Fibroblast of lung (primary cell): ENCODE measurements at places on chromosomes 11 and 22. TPM values are rescaled to one million over a fixed set of nuclear protein-coding genes. Genes with fewer than 3 reads are reported as not detected.

GRCh38 chr11:106022795-106023275, 795 bp upstream of the MSANTD4 start:
- no peak for DNase-seq

- DNase-seq, result no peak
Measured at GRCh38 chr11:2520736-2521035, 75.9 kb downstream of the KCNQ1 start.

- no peak for DNase-seq
Measured at GRCh38 chr11:119583585-119583984, 145.4 kb downstream of the NECTIN1 start.

DNA sequence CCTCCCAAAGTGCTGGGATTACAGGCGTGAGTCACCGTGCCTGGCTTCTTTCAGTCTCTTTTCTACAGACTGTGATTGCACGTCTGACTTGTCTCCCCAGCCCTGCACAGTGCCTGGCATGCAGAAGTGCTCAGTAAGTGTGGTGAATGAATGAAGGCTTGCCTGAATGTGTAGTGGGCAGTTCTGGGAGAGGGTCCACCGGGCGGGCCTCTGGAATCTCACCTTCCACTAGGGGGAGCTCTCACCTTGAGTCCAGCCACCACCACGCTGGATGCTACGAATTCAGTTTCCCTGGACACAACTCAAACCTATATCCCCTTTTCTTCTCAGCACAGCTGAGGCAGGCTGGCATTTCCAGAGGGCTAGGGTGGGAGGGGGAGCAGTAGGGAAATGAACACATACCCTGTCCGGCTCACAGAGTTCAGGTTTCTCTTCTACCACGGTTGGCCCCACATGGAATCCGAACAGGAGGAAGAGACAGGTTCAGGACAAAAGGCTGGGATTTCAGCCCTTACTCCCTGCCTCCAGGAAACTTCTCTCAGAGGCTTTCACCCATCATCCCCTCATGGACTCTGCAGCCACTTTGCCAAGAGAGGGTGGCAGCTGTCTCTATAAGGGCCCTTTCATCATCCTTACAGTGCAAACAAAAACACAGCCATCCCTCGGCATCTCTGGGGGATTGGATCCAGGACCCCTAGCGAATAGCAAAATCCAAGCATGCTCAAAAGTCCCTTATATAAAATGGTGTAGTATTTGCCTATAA, 86.8 kb downstream of the NECTIN1 start:
- peak; percentile 20 for DNase-seq

- DNase-seq, result no peak
Measured at GRCh38 chr11:79918846-79919245, 478.0 kb upstream of the TENM4 start.

DNA sequence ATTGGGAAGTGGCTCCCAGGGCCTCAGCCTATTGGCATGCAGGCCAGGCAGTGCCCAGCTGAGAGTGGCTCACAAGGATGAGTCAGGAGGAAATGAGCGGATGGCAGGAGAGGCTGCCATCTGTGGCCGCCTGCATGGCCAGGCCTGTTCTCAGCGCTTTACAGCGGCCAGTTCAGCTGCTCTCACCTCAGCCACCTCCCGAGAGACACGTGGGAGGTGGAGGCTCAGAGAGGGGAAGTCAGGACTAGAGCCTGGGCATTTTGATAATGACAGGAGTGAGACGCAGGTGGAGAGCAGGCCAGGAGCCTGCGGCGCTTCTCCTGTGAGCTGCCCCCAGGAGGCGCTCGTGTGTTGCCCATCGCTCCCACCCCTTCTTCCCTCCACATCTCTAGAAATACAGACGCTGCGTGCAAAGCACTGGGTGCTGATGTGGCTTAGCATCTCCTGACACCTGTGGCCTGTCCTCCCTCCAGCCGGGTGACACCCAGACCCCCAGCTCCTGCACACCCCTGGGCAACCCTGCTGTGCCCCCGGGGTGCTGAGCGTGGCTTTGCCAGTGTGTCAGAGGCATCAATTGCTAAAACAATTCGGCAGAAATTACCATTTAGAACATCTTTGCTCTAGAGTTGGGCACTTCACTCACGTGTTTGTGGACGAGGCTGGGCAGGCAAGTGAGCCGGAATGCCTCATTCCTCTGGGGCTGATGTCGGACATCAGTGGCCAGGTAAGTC, 21.4 kb upstream of the PANX2 start:
- peak; percentile 28 for DNase-seq

DNA sequence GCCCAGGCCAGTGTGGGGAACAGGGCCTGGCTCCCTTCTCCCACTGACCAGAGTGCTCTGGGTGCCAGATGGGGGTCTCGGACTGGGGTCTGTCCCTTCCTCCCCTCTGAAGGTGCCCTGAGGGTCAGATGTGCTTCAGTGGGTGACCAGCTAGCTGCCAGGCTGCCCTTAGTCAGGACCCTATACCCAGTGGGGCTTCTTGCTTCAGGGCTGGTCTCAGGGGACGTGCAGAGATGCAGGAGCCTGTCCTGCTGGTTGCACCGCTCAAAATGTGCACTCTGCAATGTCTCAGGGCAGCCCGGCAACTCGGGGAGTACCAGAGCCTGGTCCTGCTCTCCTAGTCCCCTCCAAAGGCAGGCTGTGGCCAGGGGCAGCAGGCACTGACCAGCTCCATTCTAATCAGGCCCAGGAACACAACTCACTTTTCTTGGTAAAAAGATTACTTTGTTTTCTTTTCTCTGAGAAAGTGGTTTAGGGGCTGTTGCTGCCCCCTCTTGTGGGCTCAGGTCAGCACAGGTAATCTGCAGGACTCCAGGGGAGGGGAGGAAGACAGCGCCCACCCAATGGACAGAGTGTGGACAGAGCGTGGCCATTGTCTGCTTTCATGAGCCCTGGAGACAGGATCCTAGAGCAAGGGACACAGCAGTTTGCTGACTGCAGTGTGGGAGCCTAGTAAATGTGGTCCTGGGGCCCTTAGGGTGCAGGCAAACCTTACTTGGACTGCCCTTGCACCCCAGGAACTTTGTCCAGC, 80.9 kb downstream of the MED15 start:
- no peak for DNase-seq

DNA sequence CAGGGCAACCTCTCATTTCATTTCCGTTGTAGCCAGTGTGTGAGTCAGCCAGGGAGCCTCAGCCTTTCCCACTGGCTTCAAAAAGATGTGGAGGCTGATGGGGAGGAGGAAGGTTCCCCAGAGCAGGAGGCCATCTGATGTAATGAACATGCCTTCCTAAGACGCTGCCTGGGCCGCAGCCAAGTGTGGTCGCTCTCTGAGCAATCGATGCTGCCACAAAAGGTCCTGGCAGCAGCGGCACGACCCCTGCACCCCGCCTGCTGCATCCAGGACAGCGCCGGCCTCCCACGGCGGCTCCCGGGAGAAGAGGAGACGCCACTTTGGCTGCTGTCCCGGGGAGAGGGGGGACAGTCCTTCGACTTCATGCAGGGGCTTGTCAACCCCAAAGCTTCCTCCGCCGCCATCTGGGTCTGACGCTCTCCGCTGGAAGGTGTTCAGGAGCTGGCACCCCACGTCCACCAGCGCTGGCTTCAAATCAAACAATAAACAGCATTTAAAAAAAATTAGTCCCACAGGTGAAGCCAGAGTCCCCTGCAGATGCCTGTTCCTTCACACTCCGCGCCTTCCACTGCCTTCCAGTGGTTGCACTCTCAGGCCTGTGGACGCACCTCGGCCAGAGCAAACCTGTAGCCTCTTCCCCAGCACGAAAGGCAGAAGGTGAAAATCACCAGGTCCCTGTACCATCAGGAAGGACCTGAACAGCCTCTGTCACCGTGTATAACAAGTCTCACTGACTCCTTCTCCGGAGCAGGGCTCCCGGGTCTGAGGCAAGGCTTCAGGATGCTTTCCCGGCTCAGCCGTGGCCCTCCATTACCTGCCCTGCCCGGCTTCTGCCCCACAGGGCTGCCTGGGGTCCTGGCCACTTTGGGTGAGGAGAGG, 930.7 kb downstream of the BRD1 start:
- no peak for DNase-seq

B4GALNT4 gene
- 1.5 and 1.8 TPM in 2 replicates for total RNA-seq

DNA sequence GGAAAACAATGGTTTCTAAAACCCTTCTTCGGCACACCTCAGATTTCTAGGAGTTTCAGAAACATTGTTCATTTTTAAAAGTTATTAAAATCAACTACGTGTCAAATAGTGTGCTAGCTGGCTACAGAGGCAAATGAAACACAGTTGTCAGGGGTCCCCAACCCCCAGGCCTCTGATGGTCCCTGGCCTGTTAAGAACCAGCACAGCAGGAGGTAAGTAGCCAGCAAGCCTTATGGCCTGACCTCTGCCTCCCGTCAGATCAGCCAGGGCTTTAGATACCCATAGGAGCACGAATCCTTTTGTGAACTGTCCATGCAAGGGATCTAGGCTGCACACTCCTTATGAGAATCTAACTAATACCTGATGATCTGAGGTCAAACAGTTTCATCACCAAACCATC, 648.2 kb downstream of the FAM181B start:
- no peak for DNase-seq

DNA sequence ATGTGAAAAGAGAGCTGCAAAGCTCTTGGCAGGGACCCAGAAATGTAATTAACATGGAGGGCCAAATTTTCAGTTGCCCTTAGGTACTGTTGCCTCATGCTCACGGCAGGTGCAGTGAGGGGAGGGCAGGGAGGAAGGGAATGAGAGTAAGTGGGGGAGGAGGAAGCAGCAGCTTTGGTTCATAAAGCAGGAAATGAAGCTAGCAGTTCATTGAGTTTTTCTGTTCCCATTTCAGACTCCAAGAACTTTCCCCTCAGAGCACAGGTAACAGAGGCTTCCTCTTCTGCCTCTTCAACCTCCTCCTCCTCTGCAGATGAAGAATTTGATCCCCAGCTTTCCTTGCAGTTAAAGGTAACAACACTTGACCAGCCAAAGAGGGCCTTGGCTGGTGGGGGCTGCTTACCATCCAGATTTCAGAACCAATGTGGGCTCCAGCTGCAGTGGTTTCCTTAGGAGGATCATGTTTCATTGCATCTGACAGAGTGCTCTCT, 57.9 kb upstream of the PARVA start:
- no peak for DNase-seq

GRCh38 chr22:40107851-40108378, 69.8 kb upstream of the TNRC6B start:
- DNase-seq, result no peak

- no peak for DNase-seq
Measured at GRCh38 chr22:23109441-23109978, 32.3 kb downstream of the RSPH14 start.

GRCh38 chr11:45926001-45926401, 3.5 kb downstream of the LARGE2 start:
- no peak for DNase-seq

KBTBD3 gene
- total RNA-seq, result 4.9 and 12.4 TPM in 2 replicates

DNA sequence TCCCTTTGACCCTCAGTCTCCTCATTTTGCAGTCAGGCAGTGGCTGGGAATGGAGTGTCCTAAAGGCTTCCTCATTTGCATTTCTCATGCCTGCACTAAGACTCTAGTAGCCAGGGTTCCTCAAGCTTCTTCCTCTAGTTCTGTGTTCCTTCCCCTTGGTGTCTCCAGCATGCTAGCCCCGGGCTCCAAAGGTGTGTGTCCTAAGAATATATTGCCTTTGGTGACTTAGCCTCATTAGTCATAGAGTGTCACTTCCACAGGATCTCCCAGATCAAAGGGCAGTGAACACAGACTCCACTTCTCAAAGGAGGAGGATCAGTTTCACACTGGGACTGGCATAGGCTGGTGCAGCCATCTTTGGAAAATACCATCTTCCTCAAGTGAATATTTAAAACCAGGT, 21.4 kb upstream of the ACER3 start:
- no peak for DNase-seq

CARD10 gene
- 1.3 and 2.3 TPM in 2 replicates for total RNA-seq

GRCh38 chr11:103690356-103690755, 346.1 kb upstream of the DDI1 start:
- DNase-seq, result no peak

- no peak for DNase-seq
Measured at GRCh38 chr11:14539982-14540421, 19.8 kb upstream of the PSMA1 start.

LMO2 gene
- 0.17 and 0.51 TPM in 2 replicates for total RNA-seq

- DNase-seq, result no peak
Measured at GRCh38 chr11:63694596-63694995, 13.3 kb downstream of the RTN3 start.

- no peak for DNase-seq
Measured at GRCh38 chr11:12249590-12250260, 127.6 kb upstream of the PARVA start.

- DNase-seq, result no peak
Measured at GRCh38 chr22:22395245-22395644, 113.3 kb downstream of the ZNF280B start.

DNA sequence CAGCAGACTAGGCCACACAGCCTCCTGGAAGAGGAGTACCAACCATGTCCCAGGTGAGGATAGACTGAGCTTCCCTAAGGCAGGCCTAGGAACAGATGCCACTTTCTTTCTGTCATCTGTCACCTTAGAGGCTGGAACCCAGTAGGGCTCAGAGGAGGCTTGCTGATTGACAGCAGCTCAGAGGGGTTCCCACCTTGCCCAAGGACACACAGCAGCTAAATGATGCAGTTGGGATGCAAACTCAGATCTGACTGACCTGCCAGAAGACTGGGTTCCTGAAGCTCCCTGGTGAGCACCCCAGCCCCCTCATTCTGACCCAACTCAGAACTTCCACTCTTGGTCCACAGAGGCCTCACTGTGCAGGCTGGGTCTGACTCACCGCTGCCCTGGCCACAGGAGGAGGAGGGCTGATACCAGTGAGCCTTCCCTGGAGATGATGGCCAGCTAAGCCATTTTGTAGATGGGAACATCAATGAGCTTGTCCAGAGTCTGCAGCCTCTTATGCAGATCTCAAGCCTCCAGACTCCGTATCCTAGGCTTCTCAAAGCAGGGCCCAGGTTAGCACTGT, 14.0 kb downstream of the CAPN5 start:
- DNase-seq, result peak; percentile 43

DNA sequence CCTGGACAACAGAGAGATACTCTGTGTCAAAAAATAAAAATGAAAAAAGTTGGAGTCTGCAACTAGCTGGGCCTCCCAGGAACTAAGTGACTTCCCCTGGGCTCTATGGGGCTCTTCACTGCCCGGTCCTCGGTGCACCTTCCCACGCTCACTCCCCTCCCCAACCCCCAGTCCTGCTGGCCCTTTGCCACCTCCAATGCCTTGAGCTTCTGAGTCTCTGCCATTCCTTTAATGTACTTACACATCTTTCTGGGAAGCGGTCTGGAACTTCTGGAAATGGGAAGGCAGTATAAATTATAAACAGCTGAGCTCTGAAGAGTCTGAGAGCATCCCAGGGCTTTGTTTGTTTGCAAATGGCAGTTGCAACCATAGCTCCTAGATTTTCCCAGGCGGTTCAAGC, 5.9 kb upstream of the BATF2 start:
- no peak for DNase-seq
